ENCODE measurements at places on chromosomes 11 and 22.
A peak's percentile ranks its signal among the peaks of the same experiment; 100 is the strongest.

DNA sequence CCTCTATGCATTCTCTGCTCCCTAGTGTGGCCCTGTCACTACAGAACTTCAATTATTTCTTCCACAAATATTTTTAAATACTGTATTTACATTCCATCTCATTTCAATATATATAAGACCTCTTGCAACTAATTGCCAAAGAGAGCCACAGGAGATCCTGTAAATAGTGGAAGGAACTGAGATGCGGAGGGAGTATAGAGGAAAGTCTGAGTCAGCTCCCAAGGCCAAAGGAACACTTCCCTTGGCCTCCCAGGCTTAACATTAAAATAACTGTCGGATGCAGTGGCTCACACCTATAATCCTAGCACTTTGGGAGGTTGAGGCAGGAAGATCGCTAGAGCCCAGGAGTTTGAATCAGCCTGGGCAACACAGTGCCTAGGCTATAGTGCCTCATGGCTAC, 31.2 kb downstream of the RBFOX2 start:
- DNase-seq, result peak; percentile 56

- DNase-seq, result no peak
These were observed 95.3 kb upstream of the RCN1 start for GRCh38 chr11:31995525-31996094.

- no peak for DNase-seq
These were observed 477 bp downstream of the ZBTB16 start for GRCh38 chr11:114059984-114060391.

GRCh38 chr11:76049511-76049910, 156.8 kb downstream of the WNT11 start:
- DNase-seq, result peak; percentile 68

DNA sequence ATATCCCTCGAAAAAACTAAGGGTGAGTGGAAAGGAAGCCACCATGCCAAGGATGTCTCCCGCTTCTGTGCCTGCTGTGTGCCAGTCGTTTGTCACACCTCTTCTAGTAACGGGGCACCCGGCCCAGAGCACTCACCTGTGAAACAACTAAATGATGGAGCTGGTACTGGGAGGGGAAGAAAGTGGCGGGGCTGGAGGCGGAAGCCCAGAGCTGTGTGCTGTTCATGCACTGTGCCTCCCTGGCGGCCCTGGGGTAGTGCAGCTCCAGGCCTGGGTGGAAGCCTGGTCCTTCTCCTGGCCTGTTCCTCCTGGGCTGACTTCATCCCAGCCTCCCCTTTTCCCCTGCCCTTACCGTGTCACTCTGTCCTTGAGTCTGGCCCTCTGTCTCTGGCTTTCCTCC, 130.2 kb downstream of the CEP164 start:
- no peak for DNase-seq

DNA sequence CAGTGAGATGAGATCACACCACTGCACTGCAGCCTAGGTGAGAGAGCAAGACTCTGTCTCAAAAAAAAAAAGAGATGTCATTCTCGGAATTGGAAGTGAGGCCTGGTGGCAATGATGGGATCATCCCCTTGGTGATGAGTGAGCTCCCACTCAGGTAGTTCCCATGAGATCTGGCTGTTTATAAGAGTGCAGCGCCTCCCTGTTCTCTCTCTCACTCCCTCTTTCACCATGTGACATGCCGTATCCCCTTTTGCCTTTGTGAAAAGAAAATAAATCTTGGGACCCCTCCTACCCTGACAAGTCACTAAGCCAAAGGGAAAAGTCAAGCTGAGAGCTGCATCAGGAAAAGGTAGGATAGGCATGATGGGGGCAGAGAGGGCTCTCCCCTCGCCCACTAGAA, 28.8 kb downstream of the ZNF70 start:
- no peak for DNase-seq

- DNase-seq, result no peak
These were observed 12.6 kb downstream of the PPARA start for GRCh38 chr22:46162771-46163556.
